ENCODE measurements at places on chromosomes 1 and 21. TPM values are rescaled to one million over a fixed set of nuclear protein-coding genes. Genes with fewer than 3 reads are reported as not detected.

KCNJ15 gene
- polyA plus RNA-seq, result 0.04 TPM

YRDC gene
- polyA plus RNA-seq, result 11.3 TPM

BEND5 gene
- 0.84 TPM for polyA plus RNA-seq

ACBD6 gene
- polyA plus RNA-seq, result 19.1 TPM

CCDC190 gene
- not detected for polyA plus RNA-seq

SWT1 gene
- 1.7 TPM for polyA plus RNA-seq

Data from psoas muscle (tissue), 8 donors.